Hematopoietic multipotent progenitor cell treated with erythropoietin and hydrocortisone succinate and interleukin-3 and kit ligand, for 6 days (in vitro differentiated cells): ENCODE measurements at places on chromosomes 3 and 15.
A peak's percentile ranks its signal among the peaks of the same experiment; 100 is the strongest.

- peak; percentile 23 for DNase-seq
Observed at GRCh38 chr3:4429648-4430350, 37.3 kb downstream of the SUMF1 start.

DNA sequence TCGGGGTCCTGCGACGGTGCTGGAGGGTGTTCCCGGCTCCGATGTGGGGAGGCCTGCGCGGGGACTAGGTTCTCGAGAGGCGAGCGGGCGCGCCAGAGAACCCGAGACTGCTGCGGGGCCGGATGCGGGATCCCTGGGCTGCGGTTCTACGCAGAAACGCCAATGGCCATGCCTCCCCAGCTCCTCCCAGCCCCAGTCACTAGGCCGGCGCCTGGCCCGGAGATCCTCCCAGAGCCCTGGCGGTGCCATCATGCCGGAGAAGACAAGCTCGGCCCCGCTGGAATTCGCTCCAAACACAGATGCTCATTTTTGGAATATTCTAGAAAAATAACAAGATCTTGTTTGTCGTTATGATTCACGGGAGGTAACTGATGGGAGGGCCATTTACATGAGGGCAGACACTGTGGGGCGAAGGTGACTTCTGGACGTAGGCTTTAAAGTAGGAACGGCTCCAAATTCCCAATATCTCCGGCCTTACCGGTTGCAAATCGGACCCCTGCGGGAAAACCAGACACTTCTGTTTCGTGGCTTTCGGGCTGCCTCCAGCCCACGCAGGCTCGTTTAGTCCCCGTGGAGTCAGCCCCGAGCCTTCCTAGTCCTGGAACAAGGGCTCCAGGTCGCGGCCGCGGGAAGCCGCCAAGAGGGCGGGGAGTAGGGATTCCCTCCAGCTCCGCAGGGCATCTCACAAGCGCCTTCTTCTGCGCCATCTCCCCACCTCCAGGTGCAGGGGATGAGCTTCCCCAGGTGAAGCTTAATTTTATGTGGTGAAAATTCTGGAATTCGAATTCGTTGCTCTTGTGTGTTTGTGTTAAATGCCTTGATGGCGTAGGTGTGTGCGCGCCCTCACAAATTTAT, 74.8 kb upstream of the POLG start:
- no peak for DNase-seq

GRCh38 chr15:67389975-67390374, 131.0 kb upstream of the C15orf61 start:
- DNase-seq: no peak

GRCh38 chr3:123315271-123315595, 113.5 kb downstream of the SEC22A start:
- no peak for DNase-seq

GRCh38 chr15:78282324-78282723, 17.1 kb downstream of the SKIC8 start:
- DNase-seq: no peak

GRCh38 chr15:85800478-85801123, 5.9 kb upstream of the KLHL25 start:
- no peak for DNase-seq

DNA sequence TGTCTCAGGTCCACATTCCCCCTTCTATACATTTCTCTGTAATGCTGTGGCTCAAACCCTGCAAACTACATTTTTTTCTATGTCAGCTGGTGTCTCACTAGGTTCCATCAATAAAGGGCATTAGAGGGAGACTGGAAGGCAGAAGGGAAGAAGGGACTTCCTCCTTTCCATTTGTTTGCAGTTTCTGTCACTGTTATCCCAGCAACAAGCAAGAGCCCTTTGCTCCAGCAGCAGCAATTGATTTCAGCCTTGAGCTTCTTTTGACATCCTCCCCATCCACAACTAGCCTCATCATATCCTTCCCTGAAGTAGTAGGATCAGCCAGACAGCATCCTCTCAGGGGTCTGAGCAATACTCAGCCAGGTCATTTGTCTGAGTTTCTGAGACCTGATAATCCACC, 5.3 kb upstream of the NCK1 start:
- DNase-seq: no peak

GRCh38 chr15:100001405-100001804, 268.2 kb upstream of the LYSMD4 start:
- DNase-seq: no peak

DNA sequence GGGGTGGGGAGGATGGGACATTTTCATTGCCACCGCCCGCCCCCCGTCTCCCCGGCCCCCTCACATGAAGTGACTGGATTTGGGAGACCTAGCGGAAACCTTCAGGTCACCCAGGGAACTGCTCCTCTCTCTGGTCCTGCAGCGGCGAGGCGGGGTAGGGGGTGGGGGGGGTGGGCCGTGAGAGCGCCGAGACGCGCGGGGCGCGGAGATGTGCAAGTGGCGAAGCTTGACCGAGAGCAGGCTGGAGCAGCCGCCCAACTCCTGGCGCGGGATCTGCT, 712 bp upstream of the MME start:
- DNase-seq: no peak

DNA sequence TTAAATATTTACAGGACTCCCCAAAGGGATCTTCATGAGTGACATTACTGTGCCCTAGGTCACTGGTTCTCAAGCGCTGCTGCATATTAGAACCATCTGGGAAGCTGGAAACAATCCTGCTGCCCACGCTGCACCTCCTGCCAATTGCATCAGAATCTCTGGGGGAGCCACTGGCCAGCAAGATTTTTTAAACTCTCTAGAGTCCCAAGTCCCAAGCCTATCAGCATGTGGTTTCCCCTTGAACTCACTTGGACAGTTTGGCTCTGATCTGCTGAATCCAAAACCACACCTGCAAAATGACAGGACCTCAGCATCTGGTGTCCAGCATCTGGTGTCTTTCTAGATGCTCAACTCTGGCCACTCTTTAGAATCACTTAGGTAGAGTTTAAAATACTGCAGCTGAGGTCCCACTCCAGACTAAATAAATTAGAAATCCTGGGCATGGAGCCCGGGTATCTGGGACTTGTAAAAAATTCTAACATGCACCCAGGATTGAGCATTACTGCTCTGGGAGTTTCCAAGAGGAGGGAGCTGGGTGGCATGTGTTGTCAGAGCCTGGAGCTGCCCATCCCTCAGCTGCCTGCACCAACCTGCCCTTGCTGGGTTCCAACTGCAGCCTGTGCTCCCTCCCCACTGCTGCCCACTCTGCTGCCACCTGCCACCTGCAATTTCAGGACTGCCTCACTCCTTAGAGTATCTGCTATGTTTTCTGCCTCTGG, 311.3 kb downstream of the SLC9A9 start:
- no peak for DNase-seq

GRCh38 chr3:172717493-172718088, 6.7 kb upstream of the NCEH1 start:
- DNase-seq: peak; percentile 44

DNA sequence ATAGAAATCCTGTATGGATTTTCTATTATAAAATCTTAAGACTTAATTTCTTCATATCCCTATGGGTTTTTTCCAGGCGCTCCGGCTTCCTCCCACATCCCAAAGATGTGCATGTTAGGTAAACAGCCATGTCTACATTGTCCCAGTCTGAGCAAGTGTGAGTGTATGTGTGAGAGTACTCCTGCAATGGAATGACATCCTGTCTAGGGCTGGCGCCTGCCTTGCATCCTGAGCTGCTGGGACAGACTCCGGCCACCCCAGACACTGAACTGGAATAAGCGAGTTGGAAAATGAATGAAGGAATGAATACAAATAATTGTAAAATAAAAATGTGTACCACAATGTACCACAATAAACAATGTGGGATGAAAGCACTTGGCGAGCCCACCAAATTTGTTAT, 69.2 kb downstream of the RFTN1 start:
- DNase-seq: no peak

DNA sequence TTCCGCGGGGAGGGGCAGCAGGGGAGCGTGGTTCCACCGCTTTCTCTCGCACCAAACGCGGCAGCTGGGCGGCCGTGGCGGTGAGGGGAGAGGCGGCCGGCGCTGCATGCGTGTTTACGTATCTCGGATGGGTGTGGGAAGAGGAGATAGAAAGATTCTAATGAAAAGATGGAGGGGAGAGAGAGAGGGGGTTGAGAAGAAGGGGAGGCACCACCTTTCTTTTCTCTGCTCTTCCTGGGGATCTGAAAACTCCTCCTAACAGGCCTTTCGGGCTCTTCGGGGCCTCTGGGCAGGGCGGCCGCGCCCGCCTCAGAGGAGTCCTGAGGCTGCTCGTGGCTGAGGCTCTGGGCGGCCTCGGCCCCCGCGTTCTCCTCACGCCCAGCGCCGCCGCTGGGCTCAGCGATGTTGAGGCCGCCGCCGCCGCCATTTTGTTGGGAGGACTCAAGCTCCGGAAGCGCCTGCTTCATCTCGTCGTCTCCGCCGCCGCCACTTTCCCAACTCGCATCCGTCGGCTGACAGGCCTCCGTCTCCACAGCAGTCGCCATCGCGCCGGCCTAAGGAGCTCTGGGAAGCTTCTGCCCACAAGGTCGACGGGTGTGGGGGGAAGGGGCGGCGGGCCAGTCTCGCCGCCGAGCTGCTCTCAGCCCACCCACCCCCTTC, 473 bp downstream of the TASOR start:
- DNase-seq: peak; percentile 88

- DNase-seq: no peak
Observed at GRCh38 chr3:108403198-108403597, 106.8 kb downstream of the HHLA2 start.

GRCh38 chr15:26928051-26928450, 42.9 kb upstream of the GABRG3 start:
- DNase-seq: no peak

GRCh38 chr3:186361762-186362536, at the start of gene DGKG:
Gene DGKG, minus strand, starts transcription at chr3:186362234. Its CDS starts 41,775 bp downstream, at chr3:186320459.
- DNase-seq: peak; percentile 36

DNA sequence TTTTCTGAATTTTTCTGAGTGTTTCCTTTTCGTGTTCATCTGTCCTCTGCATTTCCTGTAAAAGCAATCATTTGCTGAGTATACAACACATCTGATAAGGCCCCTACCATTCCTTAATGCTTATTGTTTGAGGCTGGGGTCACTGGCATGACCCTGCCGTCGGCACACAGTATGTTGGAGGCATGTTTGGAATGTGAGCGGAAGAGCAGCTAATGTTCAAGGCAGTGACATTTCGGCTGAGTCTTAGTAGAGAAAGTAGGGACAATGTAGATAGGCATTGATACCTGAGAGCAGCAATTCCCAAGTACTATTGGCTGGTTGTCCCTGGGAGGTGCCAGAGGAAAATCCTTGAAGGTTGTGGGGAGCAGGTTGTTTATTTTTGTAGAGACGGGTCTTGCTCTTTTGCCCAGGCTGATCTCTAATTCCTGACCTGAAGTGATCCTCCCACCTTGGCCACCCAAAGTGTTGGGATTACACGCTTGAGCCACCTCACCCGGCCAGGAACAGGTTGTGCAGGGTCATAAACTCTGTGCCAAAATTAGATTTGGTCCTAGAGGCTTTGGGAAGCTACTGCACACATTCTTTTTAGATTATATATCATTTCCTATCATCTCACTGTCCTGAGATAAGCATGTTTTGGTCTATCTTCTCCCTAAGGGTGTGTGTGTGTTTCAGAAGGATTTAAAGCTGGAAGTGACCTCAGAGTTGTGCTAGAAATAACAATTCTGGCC, 13.5 kb downstream of the PTPN23 start:
- DNase-seq: no peak

DNA sequence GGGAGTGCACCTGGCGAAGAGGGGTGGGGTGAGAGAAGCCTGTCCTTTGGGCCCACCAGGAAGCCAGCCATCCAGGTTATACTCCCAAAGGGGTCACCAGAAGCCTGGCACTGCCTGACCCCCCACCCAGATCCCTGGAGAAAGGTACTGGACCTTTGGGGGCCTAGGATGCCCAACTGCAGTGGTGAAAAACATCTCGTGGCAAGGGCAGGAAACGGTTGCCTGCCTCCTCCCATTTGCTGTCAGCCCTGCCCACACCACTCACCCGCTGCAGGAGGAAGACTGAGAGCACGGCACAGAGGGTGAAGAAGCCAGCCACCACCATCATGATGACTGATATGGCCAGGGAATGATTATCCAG, 2.2 kb upstream of the ULK3 start:
- DNase-seq: peak; percentile 82

DNA sequence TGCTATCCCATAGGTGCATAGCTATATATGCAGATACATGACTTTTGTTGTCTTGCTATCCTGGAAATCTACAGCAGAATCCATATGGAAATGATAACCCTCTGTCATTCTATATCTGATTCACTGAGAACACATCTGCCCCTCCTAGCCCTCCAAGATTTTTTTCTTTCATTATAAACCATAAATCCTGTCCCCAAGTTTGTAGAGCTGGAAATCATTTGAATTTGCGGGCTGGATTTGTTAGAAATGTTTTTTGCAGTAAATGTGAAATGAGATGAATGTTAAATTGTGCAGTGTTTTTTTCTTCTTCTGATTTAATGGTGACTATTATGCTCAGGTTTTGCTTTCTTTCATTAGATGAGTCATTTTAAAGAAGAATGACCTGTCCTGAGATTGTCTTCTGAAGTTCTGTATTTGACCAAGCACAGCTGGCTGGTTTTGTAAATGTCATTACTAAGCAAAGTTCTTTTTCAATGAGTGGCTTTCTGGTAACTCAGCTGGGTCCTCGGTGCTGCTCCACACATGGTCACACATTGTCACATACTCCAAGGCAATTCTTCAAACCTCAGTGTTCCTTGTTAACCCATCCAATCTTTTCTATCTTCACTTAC, 25.3 kb upstream of the ABHD17C start:
- DNase-seq: no peak

DNA sequence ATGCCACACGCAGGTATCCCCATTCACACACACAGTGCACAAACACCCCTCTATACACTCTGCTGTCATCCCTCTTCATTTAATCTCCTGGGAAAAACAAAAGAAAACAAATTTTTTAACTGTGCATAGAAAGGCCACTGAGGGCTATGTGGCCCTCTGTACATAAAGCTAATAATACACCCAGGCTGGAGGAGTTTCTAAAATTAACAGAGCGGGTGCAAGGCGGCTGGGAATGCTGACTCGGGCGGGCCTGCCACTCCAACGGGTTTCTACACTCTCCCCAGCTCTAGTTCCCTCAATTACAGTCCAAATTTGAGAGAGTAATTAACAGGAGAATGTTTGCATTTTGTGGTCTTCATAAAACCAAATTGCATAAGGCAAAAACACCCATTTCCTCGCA, 23.1 kb downstream of the HCN4 start:
- DNase-seq: no peak

GRCh38 chr3:113274425-113275257, 63.3 kb downstream of the BOC start:
- DNase-seq: no peak

DNA sequence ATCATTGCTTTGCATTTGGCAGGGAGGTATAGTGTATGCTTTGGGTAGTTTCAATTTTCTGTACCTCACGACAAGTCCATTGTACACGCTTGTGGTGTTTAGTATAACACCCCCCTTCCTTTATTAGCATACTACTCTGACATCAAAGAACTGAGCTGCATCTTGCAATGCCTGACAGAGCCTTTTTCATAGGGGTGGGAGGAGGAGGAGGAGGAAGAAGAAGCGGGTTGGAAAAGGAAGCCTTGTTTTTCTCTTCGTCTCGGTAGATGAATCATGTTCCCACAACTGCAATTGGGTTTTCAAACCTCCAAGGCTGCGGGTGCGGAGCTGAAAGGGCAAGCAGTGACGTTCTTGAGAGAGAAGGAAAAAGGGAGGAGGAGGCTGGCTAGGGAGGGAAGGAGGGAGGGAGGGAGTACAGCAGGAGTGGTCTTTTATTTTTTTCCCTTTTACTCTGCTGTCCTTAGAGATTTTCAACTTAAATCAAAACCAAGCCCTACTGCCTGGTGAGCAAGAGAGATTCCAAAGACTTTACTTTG, 175.7 kb downstream of the KLHL25 start:
- DNase-seq: peak; percentile 18
